ENCODE measurements at places on chromosomes 7 and 10.
A peak's percentile ranks its signal among the peaks of the same experiment; 100 is the strongest.

- no peak for DNase-seq
Observed at GRCh38 chr7:40428421-40428820, 293.6 kb downstream of the SUGCT start.

DNA sequence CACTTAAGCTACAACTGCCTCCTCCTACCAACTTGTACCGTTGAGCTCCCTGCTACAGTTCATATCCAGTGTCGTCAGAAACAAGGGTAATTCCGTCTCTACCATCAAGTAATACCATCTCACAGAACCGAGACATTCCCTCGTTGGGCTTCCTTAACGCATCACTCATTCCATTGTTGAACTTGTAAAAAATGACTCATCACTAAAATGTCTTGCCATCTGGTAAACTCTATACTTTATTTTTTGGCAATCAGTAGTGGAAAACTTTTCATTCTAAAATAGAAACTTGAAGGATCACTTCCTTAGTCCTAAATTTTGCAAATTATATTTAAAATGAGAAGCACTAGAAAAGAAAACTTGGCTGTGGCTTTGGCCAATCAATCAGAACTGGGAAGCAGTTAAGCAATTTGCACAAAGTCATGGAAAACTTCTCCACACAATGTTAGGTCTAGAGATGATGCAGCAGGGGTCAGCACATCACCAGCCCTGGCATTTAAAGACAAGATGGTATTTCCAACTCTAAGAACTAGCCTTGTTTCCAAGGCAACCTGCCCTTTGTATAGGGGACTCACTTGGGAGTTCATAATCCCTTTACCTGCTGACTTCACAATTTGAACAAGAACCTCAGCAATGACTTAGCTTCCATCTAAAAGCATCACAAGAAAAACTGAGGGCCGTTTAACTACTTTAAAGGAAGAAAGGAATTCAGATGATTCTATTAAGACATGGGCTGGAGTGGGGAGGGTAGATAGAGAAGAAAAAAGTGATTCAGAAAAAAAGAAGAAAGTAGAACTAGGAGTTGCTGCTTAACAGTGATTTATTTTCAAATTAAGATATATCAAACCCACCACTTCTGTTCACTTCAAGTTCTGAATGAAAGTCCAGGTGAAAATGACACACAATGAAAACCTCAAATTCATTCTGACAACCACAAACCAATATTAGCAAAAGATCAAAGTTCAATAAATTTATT is 288.1 kb downstream of the PARD3 start:
- no peak for DNase-seq

DNA sequence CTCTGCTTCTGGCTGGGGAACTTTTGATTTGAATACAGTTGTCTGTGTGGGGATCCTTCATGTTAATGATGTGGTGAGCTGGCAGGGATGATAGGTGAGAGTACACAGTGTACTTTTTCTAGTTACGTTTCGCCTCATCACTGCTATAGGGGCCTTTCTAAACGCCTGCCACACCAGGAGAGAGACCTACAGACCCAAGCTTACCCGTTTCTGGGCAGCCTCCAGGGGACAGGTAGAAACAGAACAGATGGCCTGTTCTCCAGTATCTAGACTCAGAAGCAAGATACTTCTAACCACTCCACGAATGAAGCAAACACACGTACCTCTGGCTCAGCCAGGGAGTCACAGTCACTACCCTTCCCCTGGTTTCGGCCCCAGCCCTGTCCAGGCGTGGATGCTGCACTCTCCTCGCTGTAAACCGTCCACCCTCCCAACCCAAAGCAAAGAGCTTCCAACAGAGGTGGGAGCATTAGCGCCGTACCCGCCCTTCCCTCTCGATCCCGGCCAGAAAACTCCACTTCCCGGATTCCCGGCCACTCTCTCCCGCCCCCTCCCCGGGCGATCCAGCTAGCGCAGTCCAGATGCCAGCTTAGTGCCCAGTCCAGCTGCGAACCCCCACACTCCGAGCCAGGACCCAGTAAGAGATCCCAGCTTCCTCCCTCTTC is 1.2 kb downstream of the CCDC6 start:
- DNase-seq, result peak; percentile 35

DNA sequence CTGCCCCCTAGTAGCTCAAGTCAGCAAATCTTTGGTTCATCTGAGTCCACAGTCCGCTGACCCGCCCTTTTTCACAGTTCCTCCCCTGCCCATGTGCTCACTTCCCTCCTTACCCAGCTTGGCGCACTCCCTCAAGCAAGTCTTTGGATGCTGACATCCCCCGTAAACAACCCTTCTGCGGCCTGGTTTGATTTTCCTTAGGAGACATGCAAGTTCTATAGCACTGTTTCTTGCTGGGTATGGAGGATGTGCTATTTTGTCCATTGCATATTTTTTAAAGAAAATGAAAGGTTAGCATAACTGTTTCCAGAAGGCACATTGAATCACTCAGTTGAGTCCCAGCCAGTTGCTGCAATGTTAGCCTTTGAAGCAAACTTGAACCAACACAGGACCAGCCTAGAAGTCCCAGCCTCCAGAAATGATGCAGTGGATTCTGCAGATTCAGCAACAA is 38.2 kb downstream of the HTRA1 start:
- DNase-seq, result peak; percentile 82

GRCh38 chr10:21336476-21337170 is 188.9 kb downstream of the SKIDA1 start:
- peak; percentile 52 for DNase-seq

- no peak for DNase-seq
Observed at GRCh38 chr7:107999779-108000560, 3.0 kb downstream of the LAMB1 start.

DNA sequence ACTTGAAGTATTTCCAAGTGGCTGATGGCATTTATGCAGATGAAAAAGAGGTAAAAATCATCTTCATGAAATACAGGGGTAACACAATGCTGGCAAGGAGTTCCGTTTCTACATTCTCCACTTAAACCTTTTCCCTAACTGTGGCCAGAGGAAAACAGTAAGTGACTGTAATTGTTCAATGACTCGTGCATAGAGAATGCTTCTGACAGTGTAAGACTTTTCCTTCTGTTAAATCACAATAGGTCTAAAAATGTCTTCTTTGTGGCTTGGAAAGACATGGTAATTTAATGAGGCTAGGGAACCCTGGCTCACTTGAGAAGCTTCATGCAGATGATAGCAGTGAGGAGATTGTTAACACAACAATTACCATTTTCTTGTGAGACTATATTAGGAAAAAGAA is 50.3 kb upstream of the RSU1 start:
- no peak for DNase-seq

DNA sequence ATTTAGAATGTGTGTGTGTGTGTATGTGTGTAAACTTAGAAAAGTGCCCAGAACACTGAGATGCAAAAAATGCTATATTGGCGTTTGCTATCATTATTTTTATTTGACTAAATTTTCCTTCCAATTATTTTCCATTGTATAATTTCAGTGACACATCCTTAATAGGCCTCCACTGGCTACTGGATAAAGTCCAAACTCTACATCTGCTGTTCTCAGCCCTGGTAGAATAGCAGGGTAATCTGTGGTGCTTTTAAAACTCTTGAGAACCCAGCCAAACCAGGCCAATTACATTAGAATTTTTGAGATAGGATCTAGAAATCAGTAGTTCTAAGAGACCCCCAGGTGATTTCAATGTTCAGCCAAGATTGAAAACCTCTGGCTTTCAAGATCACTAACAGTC is 66.4 kb downstream of the ZNF503 start:
- DNase-seq, result no peak

GRCh38 chr10:115947104-115947503 is 325.9 kb downstream of the GFRA1 start:
- no peak for DNase-seq

- DNase-seq, result no peak
Observed at GRCh38 chr10:29608476-29609301, 26.1 kb downstream of the SVIL start.
